ENCODE measurements at places on chromosomes 16 and 17.

DNA sequence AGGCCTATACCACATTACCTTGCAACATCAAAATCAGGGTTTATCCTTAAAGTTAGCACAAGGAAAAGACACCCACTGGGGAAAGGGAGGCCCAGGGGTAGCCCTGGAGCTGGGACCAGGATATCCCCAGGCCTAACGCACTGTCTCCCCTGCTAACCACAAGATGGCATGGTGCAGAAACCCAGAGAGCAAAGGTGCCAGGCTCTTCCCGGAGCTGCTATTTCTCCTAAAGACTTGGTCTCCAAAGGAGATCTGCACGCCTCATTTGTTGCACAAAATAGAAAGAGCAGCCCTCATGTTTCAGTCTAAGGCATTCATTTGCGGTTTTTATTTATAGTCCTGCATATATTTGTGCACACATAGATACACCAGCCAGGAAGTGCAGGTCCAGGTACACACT, 408.6 kb downstream of the SOX9 start:
- H3K4me1 ChIP-seq: no peaks in the 10 kb centered on the region
- H3K27me3 ChIP-seq: peaks cover 7% of the 10 kb centered on the region
- no peak overlapping the region for H3K27ac ChIP-seq
- H3K36me3 ChIP-seq: no peaks in the 10 kb centered on the region
- no peak overlapping the region for H3K4me3 ChIP-seq

- no peak for DNase-seq
- H3K27ac ChIP-seq: no peak overlapping the region
- H3K27me3 ChIP-seq: no peaks in the 10 kb centered on the region
- H3K4me3 ChIP-seq: no peak overlapping the region
Measured at GRCh38 chr16:85568519-85568918, 44.6 kb upstream of the GSE1 start.

DNA sequence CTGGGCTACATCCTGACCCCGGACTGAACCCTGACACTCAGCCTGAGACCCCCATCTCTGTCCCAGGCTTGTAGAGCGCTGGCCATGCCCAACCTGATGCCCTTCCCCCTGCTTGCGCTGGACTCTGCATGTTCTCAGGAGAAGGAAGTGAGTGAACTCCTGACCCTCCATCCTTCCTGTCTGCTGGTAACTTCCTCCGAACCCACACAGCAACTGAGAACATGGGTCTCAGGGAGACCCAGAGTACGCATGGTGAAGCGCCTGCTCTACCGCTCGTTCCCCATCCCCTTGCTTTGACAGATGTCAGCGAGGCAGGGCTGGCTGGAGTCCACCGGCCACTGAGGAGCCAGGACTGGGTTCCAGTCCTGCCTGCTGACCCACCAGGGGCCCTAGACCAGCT, 6.1 kb downstream of the CAMKK1 start:
- DNase-seq: no peak
- H3K4me3 ChIP-seq: peak overlapping the region; percentile 69
- no peaks in the 10 kb centered on the region for H3K36me3 ChIP-seq

DNA sequence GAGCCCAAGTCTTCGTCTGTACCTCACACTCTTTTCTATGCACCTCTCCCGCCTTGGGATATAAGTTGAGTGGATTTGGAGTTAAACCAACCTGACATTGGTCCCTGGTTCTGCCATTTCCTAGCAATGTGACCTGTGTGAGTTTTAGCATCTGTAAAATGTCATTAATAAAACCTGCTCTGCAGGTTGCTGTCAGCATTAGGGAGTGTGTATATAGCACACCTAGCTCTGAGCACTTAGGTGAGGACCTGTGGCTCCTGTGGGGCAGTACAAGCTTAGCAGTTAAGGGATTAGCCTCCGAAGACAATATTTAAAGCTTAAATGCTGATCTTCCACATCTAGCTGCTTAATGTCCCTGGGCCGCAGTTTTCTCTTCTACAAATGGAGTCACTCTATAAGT, 248.0 kb downstream of the TMEM114 start:
- H3K27ac ChIP-seq: no peak overlapping the region
- H3K36me3 ChIP-seq: no peaks in the 10 kb centered on the region
- no peak overlapping the region for H3K4me3 ChIP-seq
- no peaks in the 10 kb centered on the region for H3K4me1 ChIP-seq
- DNase-seq: no peak

DNA sequence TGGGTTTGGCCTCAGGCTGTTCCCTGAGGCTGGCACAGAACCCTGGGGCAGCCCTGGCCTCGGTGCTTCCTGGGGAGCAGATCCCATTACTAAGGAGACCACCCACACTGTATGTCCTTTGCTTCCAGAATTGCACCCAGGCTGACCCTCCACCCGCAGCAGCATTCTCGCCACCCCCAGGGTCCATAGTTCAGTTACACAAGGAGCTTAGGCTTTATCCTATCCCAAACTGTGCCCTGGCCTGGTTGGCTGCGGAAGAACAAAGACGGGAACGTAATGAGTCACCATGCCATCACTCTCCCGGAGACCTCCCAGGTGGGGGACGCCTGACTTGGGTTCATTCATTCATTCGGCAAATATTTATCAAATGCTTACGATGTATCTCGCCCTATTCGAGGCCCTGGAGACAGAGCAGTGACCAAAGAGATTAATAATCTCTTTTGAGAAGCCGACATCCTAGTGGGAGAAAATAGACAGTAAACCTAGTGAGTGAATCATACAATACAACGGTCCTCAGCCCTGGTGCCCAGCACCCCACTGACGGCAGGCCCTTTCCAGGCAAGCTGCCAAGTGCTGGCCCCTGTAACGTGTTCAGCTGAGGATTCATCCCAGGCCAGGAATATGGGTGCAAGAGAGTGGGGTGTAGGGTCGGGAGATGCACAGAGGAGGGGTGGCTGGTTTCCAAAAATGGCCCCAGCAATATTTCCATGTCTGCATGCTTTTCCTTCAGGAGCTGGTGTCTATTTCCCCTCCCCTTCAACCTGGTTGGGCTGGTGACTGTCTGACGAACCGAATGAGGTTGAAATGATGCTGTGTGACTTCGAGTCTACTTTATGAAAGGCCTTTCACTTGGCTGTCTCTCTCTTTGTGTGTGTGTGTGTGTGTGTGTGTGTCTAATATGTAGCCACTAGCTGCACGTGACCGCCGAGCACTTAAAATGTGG, 134.2 kb downstream of the MGAT5B start:
- no peak for DNase-seq
- peaks cover 18% of the 10 kb centered on the region for H3K27me3 ChIP-seq
- no peaks in the 10 kb centered on the region for H3K36me3 ChIP-seq
- no peak overlapping the region for H3K27ac ChIP-seq

- no peak for DNase-seq
- no peak overlapping the region for H3K4me3 ChIP-seq
Measured at GRCh38 chr16:5971924-5972323, 874.3 kb upstream of the EEF2KMT start.

GRCh38 chr16:71493213-71493612, 4.1 kb upstream of the ZNF19 start:
- no peaks in the 10 kb centered on the region for H3K4me1 ChIP-seq
- no peak overlapping the region for H3K27ac ChIP-seq
- peaks cover 4% of the 10 kb centered on the region for H3K27me3 ChIP-seq

DNA sequence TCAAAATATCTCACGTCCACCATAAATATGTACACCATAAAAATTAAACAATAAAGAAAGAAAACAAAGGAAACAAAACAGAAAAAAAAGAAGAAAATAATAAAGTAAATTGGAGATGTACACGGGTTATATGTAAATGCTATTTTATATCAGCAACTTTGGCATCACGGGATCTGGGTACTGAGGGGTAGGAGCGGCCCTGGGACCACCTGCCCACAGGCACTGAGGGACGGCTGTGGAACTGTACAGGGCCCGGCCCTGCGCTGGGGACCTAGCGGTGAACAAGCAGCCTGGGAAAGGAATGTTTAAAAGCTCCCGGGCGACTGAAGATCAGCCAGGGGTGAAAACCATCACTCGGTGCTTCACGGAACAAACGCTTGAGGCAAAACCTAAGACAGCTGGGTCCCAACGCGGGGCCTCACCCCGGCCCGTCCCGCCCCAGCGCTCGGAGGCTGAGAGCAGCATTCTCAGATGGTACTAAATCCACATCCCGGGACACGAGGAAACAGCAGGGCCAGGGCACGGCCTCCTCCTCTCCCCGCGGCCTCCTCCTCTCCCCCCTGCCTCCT, 31.2 kb downstream of the NXN start:
- H3K4me1 ChIP-seq: no peaks in the 10 kb centered on the region
- H3K27me3 ChIP-seq: peaks cover 11% of the 10 kb centered on the region
- no peak overlapping the region for H3K4me3 ChIP-seq
- DNase-seq: no peak

GRCh38 chr16:66605979-66606751, 1.7 kb downstream of the CMTM3 start:
- H3K27ac ChIP-seq: no peak overlapping the region
- peaks cover 23% of the 10 kb centered on the region for H3K4me1 ChIP-seq
- peak overlapping the region; percentile 22 for H3K4me3 ChIP-seq

GRCh38 chr16:67304020-67304419, 22.5 kb downstream of the KCTD19 start:
- DNase-seq: no peak
- H3K4me1 ChIP-seq: peaks cover 3% of the 10 kb centered on the region
- no peak overlapping the region for H3K27ac ChIP-seq
- no peaks in the 10 kb centered on the region for H3K36me3 ChIP-seq

- DNase-seq: no peak
- peaks cover 3% of the 10 kb centered on the region for H3K4me1 ChIP-seq
- H3K27ac ChIP-seq: no peak overlapping the region
- peaks cover 2% of the 10 kb centered on the region for H3K36me3 ChIP-seq
- H3K27me3 ChIP-seq: peaks cover 2% of the 10 kb centered on the region
- H3K4me3 ChIP-seq: no peak overlapping the region
Measured at GRCh38 chr16:11459722-11460121, 114.5 kb downstream of the RMI2 start.

DNA sequence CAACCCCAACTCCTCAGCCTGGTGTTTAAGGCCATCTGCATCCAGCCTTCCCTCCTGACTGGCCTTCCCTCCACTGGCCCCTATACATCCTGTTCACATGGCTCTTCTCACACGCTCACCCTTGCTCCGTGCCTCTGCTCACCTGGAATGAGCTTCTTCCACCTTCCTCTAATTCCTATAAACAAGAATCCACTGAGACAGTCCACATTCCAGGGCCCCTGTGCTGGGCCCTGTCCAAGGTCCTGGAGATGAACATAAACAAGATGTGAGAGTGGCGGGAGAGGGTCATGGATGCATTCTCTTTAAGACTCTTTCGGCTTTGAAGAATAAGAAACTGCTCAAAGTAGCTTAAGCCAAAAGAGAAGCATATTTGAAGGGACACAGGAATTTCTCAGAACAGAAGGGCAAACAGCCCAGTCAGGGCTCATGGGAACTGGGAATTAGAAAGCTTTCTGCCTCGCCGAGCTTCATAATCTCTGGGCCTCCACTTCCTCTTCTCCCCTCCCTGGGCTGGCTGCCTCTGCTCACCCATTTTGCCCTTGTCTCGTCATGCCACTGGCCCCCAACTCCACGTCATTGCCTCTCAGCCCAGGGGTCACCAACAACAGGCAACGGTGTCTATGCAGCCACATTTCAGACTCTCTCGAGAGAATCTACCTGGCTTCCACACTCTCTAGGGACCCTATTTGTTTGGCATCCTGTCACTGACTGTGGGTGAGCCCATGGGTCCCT, 13.5 kb downstream of the SPPL2C start:
- no peaks in the 10 kb centered on the region for H3K36me3 ChIP-seq
- H3K4me1 ChIP-seq: no peaks in the 10 kb centered on the region
- no peak overlapping the region for H3K4me3 ChIP-seq
- H3K27me3 ChIP-seq: peaks cover 31% of the 10 kb centered on the region

- peaks cover 31% of the 10 kb centered on the region for H3K36me3 ChIP-seq
- H3K4me1 ChIP-seq: peaks cover 8% of the 10 kb centered on the region
- no peak overlapping the region for H3K27ac ChIP-seq
Measured at GRCh38 chr16:87336434-87337240, 19.4 kb upstream of the C16orf95 start.

DNA sequence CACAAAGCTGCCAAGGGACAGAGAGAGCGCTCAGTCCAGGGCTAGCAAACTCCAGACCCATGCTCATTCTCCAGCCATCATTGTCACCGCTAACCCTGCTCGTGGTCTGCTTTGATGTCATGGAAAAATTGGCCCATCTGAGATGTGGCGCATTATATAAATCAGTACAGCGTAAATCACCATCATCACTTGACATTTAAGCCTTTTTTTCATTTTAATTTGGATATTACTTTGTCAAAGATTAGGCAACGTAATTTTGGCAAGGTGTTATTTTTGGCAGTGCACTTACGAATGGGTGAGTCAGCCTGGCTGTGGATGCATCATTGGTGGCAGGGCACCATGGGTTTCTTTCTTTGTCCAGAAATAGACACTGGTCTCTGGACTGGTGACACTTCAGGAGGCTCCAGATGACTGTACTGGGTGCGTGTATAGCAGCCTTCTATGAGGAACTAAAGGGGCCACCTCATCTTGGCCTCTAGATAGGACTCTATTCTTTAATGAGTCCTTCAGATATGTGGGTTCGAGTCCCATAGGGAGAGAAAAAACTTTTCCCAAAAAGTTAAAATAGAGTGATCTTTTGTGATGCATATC, 166.3 kb downstream of the MSI2 start:
- DNase-seq: no peak
- H3K27ac ChIP-seq: no peak overlapping the region
- H3K36me3 ChIP-seq: peaks cover 11% of the 10 kb centered on the region
- peaks cover 16% of the 10 kb centered on the region for H3K4me1 ChIP-seq

DNA sequence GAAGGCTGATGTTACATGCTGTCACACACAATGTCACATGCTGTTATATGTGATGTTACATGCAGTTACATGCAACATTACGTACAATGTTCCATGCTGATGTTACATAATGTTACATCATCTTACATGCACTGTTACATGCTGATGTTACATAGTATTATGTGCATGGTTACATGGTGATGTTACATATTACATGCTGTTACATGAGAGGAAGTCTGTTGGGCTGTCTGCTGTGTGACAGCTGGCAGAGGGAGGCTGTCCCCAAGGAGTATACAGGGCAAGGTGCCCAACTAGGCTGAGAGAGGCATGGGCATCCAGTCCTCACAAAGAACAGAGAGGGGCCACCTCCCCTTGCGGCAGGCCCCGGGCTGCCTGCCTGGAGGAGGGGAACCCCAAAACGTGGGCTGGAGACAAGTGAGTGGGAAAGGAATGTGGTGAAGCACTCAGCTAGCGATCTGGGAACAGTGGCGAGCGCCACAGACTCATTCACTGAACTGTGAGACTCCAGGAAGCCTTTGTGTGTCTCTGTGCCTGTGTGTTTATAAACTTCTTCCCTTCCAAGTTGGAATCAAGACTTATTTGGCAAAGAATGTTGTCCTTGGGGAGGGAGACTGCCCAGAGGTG, 30.6 kb downstream of the TMEM92 start:
- peaks cover 9% of the 10 kb centered on the region for H3K27me3 ChIP-seq
- H3K36me3 ChIP-seq: no peaks in the 10 kb centered on the region
- no peak overlapping the region for H3K4me3 ChIP-seq
- no peak overlapping the region for H3K27ac ChIP-seq
- no peaks in the 10 kb centered on the region for H3K4me1 ChIP-seq
- no peak for DNase-seq

GRCh38 chr16:83835586-83836566, 28.1 kb downstream of the HSBP1 start:
- peaks cover 5% of the 10 kb centered on the region for H3K27me3 ChIP-seq
- peaks cover 2% of the 10 kb centered on the region for H3K4me1 ChIP-seq
- DNase-seq: no peak
- no peak overlapping the region for H3K4me3 ChIP-seq
- peaks cover 2% of the 10 kb centered on the region for H3K36me3 ChIP-seq

Data from memory B cell (primary cell).